ENCODE measurements at places on chromosomes 2 and 18.
A peak's percentile ranks its signal among the peaks of the same experiment; 100 is the strongest.

GRCh38 chr2:33312355-33312754 is 164.1 kb upstream of the RASGRP3 start:
- DNase-seq = no peak

GRCh38 chr2:66850376-66850775 is 415.5 kb downstream of the MEIS1 start:
- DNase-seq = no peak

DNA sequence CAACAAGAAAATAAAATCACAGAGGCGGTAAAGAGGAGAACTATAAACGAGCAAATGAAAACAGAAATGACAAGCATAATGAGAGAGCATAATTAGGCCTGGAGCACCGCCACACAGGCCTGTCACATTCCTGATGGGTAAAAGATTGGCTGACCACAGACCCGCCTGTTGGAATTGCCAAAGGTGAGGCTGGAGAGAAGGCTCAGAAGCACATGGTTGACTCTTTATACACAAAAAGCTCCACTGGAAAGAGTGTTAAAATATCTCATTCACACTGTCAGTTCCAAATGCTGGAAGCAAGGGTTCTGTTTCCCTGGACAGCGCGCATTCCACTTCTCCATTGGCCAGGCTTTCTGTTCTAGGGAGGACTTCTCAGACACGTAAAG is 5.9 kb upstream of the LGALSL start:
- DNase-seq = no peak

- peak; percentile 71 for DNase-seq
Observed at GRCh38 chr2:9474361-9475057, at the start of gene IAH1. TSS of gene IAH1 (plus strand) at chr2:9474551. CDS start at chr2:9474567, 16 bp downstream.

DNA sequence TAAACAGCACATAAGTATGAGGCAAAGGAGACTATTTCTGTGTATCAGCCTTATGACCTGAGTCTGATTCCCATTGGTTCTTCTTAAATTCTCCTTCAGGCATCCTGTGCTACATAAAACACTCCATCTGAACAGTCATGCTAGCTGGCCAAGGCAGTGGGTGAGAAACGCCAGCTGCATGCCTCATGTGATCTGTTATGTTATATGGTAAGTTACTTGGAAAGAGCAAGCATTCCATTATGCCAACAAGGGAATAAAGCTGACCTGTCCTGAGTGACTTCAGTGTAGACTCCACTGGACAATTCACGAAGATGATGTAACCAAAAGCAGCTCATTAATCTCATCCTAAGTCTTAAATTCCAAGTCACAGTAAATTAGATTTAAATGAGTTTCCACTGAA is 216.5 kb upstream of the FN1 start:
- DNase-seq = no peak

DNA sequence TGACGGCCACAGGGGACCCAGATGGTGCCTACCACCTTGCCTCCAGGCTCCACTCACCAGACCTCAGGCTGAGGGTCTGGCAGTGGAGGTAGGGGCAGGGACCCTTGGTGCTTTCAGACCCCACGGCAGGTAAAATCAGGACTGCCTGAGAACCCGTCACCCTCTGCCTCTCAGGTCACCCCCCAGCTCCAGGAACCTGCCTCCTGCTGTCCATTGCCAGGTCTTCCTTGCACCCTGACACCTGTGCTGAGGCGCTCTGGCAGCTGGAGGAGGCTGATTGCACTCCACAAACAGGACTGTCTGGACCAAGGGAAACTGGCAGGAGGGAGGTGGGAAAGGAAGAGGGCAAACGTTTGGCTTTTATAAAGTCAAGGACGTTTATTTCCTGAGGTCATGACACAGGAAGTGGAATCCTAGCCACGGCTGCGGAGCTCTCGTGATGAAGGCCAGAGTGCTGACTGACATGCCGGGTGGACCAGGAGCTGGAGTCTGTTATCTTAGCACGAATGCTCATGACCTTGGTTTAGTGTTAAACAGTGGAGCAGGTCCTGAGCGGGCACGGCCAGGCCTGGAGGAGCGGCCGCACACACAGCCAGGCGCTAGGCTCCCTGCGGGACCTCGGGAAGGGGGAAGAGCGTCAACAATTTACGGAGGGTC is 40.5 kb downstream of the ANO7 start:
- DNase-seq = no peak

DNA sequence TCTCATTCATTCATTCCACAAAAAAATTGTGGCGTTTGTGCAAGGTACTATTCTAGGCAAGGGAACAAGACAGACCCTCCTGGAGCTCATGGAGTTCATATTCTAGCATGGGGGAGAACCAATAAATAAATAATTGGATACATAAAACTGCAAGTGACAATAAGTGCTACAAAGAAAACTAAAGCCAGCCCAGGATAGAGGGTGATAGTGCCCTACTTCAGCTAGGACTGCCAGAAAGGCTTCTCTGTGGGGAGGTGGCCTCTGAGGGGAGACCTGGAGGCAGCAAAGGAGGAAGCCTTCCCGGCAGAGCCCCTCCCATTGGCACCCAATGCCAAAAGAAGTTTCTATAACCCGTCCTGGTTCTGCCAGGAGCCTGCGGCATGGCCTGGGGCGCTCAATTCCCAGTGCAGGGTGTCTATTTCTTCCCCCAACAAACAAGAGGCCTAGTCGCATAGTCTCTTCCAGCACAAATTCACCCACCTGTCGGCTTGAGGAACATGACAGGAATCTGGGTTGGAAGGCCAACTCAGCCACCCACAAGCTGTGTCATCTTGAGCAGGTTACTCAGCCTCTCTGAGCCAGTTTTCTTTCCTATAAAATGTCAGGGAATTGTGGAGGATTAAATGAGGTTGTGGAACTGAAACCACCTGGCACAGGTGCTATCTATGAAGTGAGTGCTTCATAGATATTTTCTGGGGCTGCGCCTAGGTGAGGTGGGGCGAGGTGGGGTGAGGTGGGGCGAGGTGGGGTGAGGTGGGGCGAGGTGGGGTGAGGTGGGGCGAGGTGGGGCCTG is 94.3 kb downstream of the ZFP36L2 start:
- peak; percentile 77 for DNase-seq

DNA sequence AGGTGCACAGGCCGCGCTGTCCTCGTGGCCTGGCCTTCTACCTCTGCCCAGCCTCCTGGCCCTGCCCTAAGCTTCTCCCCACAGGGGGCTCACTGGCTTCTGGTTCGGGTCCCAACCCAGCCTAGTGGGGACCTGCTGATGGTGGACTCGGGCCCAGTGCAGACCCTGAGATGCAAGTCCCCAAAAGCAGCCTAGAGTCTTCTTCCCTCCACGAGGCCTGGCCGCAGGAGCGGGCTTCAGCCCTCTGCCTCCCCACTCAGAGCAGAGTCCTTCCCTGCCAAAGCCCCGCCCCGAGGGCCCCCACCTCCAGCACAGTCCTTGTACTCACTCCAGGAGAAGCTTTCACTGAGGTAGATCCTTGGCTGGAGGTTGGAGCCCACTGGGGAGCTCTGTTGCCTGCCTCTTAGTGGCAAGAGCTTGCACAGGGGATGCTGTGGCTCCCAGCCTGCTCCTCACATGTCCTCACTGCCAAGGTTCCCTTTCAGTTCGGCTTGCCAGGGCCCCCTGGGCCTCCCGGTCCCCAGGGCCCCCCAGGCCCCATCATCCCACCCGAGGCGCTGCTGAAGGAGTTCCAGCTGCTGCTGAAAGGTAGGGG is 3.6 kb downstream of the ERFE start:
- no peak for DNase-seq

DNA sequence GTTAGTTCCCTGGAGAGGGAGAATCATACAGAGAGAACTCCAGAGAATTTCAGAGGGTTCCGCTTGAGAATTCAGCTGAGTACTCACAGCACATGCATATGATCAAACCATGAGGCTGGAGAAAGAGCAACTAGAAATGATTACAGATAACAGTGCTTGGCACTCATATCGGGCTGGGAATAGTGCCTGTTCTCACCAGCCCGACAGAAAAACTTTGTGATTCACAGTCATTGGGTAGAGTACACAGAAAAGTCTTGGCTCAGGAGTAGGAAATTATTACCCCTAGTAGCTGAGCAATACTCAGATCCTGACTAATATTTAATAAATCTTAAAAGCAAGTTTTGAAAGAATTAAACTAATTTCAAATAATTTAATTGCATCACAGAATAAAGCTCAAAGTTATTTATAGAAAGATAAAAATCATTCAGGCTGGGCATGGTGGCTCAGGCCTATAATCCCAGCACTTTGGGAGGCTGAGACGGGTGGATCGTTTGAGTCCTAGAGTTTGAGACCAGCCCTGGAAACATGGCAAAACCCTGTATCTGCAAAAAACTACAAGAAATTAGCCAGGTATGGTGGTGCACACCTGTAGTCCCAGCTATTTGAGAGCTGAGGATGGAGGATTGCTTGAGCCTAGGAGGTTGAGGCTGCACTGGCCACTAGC is 6.8 kb downstream of the WDPCP start:
- DNase-seq = no peak

GRCh38 chr2:58834404-58834803 is 593.3 kb upstream of the FANCL start:
- peak; percentile 36 for DNase-seq

- DNase-seq = peak; percentile 96
Observed at GRCh38 chr18:48868468-48869466, 82.0 kb downstream of the SMAD7 start.

DNA sequence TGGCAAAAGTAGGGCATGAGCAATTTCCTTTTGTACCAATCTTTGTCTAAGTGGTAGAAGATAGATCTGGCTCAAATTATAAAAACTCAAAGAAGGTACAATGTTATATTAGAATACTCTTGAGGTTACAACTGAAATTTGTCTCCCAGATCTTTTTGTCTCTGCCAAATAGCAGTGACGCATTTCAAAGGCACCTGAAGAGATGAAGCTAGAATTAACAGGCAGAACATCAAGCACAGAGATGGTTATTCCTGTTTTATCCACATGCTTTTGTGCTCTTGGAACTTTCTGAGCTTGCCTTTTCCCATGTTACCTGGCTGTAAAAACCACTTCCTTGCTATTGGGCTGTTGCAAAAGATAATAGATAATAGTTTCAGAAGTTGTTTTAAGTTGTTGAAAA is 74.3 kb downstream of the GREB1L start:
- no peak for DNase-seq

GRCh38 chr2:20803226-20803682 is 19.6 kb downstream of the LDAH start:
- DNase-seq = no peak

GRCh38 chr2:66443186-66443978 is 8.5 kb downstream of the MEIS1 start:
- DNase-seq = no peak

DNA sequence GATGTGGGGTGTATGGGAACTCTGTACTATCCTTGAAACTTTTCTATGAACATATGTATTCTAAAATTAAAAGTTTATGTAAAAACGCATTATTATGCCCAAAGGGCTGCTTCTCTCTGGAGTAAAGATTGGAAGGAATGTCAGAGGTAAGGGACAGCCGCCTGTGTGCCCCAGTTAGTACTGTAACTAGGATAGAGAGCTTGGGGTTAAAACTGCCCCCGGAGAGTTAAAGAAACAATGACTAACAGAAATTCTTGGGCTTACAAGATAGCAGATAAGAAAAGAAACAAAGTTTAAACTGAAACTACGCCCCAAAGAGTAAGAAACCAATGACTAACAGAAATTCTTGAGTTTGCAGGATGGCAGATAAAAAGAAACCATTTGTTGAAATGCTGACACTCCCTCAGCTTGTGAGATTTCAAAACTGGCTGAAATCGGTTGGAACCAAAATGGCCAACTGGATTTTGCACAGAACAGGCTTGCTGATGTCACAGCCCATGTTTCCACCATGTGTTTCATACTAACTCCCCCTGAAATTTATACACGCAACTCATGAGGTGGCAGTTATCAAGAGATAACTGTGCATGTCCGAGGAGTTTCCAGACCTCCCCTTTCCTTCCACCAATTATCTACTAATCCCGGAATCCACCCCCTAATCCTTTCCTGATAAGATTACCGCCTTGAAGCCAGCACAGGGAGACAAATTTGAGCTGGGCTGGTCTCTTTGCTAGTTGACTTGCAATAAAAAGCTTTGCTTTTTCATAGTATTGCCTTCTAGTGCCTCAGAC is 8.7 kb upstream of the TXNDC2 start:
- DNase-seq = no peak

DNA sequence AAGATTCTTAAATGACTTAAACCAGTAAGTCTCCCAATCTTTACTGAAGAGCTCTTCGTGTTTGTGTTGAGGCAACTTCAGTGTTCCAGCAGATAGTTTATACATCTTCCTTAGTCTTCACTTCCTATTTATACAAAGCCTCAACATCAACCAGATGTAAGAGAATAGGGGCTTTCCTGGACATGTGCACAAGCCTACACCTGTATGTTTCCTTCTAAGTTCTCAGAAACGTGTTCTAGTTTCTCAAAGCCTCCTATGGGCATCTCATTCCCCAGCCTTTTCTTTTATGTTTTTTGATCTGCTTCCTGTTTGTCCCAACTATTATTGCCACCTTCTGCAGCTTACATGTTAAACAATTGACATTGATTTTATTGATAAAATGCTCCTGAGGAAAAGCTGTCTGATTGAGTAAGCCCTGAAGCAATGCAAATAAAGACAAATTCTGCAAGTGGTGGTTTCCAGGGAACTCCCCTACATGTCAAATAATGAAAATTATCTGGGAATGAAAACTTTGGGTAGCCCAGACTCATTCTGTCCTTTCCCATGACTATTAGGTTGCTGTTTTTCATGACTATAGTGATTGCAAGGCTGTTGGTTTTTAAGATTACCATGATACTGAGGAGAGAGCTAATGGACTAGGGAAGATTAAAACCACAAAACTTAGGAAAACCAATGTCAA is 663.3 kb upstream of the ACVR2A start:
- DNase-seq = no peak

DNA sequence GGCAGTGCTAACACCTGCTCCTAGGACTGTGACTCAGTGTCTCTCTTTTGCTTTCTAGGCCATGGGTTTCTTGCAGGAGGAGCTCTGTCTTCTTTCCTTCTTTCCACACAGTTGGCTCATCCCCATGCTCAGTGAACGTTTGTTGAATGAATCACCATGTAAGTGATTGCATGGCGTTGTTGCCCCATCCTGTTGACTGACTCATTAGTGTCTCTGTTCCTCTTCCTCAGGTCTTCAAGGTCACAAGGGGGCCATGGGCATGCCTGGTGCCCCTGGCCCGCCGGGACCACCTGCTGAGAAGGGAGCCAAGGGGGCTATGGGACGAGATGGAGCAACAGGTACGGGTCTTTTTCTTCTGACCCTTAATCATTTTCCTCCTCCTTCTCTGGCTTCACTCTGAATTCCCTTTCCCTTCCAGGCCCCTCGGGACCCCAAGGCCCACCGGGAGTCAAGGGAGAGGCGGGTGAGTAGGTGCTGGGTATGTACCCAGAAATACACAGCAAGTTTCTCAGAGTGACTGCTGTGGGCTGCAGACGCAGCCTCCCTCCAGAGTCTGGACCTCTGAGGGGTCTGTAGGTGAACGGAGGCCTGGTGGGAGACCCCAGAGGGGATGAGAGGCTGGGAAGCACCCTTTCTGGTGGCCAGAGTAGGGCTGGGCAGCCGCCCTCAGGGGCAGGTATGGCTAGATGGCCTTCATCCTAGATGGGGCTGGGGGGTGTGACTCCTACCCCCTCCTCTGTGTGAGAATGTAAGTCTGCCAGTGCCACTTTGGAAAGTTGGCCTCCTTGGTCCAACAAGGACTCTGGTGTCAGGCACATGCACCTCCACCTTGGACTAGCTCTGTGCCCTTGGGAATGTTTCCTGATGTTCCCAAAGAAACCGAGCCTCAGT is 32.4 kb downstream of the MARCO start:
- DNase-seq = no peak
